Naive B cell (primary cell): ENCODE measurements at places on chromosomes 1 and 21. TPM values are rescaled to one million over a fixed set of nuclear protein-coding genes. Genes with fewer than 3 reads are reported as not detected.

The SPRR5 gene
- polyA plus RNA-seq, result not detected

GRCh38 chr21:32920474-32920873, 105.3 kb upstream of the OLIG2 start:
- DNase-seq, result no peak

DNA sequence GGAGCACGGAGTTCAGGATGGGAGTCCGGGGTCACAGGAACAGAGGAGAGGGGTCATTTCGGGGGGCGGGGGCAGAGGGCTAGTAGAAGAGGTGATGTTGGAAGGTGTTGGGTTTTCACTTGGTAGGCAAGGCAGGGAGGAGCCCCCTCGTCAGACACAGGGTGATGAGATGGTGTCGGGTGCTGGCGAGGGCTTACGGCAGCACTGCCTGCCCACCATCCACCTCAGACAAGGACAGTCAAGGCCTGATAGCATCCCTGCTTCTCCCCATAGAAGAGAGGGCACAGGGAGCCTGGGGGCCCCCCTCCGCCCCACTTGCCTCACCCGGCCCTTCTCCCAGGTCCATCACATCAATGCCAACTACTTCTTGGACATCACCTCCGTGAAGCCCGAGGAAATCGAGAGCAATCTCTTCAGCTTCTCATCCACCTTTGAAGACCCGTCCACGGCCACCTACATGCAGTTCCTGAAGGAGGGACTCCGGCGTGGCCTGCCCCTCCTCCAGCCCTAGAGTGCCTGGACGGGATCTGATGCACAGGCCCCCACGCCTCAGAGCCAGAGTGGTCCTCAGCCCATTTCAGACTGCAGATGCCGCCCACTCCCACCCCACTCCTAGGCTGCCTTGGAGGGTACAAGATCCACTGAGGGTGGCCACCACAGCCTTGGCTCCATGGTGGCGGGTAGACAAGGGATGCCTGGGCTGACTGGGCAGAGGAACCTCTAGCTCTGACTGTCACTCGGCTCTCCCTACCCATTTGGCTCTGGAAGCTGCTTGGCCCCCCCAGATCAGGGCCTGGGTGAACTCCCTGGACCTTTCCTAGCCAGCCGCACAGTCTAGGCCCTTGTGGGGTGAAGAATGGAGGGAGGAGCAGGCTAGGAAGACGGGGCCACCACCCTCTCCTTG, 4.3 kb upstream of the MTFR1L start:
- no peak for DNase-seq

- DNase-seq, result no peak
Observed at GRCh38 chr1:74522148-74522547, 9.7 kb upstream of the LRRC53 start.
